ENCODE measurements at places on chromosomes 7 and 10. TPM values are rescaled to one million over a fixed set of nuclear protein-coding genes. Genes with fewer than 3 reads are reported as not detected.
A peak's percentile ranks its signal among the peaks of the same experiment; 100 is the strongest.

The MRLN gene
- total RNA-seq: not detected

DNA sequence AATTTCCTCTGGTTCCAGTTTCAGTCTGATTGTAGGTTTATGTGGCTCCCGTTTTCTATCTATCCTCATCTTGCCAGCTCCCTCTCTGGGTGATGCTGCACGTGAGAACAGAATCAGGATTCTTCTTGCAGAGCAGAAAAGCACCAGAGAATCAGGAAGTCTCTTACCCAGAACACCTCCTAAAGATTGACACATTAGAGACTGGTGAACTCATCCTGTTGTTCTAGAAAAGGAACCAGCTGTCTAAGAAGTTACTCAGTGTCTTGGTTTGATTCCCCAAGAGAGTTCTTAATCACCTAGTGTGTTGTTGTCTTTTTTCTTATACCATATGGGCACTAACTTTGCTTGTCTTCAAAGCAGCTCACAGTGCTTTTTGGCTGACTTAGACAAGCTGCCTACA, 152.4 kb downstream of the DGKI start:
- peak; percentile 9 for DNase-seq

The NOC3L gene
- total RNA-seq: 19.0 TPM

DNA sequence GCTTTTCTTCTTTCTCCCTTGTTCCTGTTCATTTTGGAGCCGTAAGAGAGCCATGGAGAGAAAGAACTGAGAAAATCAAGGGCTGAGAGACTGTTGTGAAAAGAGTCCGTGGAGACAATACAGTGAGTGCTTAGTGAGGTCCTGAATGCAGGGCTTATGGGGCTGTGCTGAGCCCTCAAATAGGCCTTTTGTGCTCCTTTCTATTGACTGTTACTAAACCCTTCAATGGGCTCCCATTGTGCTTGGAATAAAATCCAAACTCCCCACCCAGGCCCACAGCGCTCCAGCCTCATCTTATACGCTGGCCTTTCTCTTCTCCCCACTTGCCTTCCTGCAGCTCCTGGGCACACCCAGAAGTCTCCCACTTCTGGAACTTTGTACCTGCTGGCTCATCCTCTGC, 243.1 kb upstream of the HABP2 start:
- DNase-seq: no peak

- peak; percentile 74 for DNase-seq
Observed at GRCh38 chr10:114876602-114877300, 55.2 kb downstream of the FHIP2A start.

The SLC16A9 gene
- under 0.01 TPM for total RNA-seq

GRCh38 chr7:25940086-25940906, 211.7 kb upstream of the NFE2L3 start:
- no peak for DNase-seq

- no peak for DNase-seq
Observed at GRCh38 chr7:43307522-43307921, 195.1 kb downstream of the HECW1 start.
